ENCODE measurements at places on chromosomes 3 and 15. TPM values are rescaled to one million over a fixed set of nuclear protein-coding genes. Genes with fewer than 3 reads are reported as not detected.

Gene CSPG4
- 27.6 TPM for total RNA-seq

Gene EXD1
- not detected for total RNA-seq

DNA sequence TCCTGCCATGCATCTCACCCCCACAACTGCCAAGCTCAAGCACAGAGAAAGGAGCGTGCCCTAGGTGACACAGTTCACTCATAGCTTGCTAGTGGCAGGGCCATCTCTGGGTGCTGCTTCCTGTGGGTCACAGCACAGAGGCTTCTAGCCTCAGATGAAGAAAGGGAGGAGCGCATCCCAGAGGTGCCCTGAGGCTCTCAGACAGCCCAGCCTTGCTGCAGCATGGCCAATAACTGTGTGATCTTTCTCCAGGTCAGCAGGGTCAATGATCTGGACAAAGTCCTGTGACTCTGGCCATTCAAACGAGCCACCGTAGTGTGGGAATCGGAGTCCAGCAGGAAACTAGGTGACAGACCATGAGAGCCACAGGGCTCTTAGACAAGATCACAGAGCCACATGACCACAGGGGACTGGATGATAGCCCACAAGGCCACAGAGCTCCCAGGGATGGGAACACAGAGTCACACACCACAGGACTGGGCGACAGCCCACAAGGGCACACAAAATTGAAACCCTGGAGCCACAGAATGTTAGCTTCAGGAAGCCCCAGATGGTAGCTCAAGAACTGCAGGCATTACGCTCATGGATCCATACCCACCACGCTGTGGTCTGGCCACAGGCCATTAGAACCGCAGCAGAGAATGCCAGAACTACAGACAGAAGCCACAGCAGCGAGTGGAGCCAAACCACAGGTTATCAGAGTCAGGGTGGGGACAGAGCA is 25.9 kb upstream of the GRIP2 start:
- peak; percentile 41 for DNase-seq

DNA sequence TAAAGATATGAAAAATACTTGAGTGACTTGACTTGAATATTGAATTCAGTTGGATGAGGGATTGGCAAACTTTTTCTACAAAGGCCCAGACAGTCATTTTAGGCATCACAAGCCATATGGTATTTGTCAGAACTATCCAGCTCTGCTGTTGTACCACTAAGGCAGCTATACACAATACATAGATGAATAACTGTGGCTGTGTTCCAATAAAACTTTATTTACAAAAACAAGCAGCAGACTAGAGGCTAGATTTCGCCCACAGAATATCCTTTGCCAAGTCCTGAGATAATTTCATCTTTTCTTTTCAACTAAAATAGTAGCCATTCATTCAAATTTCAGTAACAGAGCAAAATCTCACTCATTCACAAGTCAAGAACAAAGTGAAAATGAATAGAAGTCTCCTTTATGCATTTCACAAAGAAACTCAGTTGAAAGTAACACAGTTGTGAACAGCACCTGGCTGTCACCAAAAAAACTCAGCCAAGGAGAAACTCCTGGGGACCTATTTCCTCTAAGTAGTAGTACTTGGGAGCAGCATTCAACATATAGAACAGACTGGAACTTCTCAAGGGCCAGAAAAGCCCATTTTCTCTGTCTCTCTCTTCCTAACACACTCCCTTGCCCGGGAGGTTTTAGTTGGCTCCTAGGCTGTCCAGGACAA is 56.3 kb downstream of the OSBPL10 start:
- DNase-seq: no peak

Gene FANCD2OS
- total RNA-seq: not detected

DNA sequence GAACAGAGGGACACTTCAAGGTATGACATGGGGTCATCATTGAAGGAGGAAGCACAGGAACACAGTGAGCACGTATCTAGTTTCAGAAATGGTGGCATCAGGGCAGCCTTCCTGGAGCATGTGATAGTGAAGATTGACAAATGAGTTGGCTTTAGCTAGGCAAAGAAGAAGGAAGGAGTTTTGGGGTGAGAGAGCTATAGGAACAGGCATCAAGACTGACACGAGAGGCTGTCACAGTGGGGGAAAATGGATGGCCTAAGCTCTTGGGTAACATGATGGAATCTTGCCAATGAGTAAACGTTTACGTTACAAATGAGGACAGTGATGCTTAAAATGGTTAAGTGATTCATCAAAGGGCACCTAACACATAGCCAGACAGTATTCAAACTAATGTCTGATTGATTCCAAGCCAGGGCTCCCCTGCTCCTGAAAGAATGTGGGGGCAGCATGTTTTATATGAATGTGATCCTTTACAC is 23.1 kb upstream of the GPR171 start:
- DNase-seq: peak; percentile 88

Gene MRAS
- total RNA-seq: 56.7 TPM

- no peak for DNase-seq
Observed at GRCh38 chr15:85011160-85011571, 29.5 kb downstream of the PDE8A start.
